Spinal cord (tissue), 10 donors: ENCODE measurements at places on chromosomes 12 and 14. TPM values are rescaled to one million over a fixed set of nuclear protein-coding genes. Genes with fewer than 3 reads are reported as not detected.

GRCh38 chr14:63551332-63551731 lies 8.2 kb upstream of the PPP2R5E start:
- DNase-seq, result no peak

Gene LRTM2
- 7.4 TPM for polyA plus RNA-seq

Gene IAPP
- 0.30 TPM for polyA plus RNA-seq

DNA sequence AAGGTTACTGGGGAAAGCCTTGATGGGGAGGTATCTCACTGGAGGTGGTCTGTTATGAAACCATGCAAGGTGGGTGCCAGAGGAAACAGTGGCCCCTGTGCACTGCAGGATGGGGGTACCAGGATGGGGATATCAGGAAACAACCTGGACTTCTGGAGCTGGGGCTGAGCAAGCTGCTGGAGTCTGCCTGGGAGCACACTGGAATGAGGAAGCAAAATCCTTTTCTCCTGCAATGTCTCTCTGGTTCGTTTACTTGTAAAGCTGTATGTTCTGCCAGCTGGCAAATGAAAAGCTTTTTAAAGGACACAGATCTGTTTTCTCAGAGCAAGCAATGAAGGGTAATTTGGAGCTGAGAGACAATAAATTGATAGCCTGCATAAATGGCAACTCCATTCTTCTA lies 23.2 kb upstream of the SERPINA1 start:
- DNase-seq, result no peak

GRCh38 chr12:66055837-66056319 lies 74.7 kb downstream of the LLPH start:
- DNase-seq, result no peak

Gene KIF5A
- 224 TPM for polyA plus RNA-seq
